Upper lobe of left lung (tissue), 6 donors: ENCODE measurements at places on chromosomes 2 and 18.
A peak's percentile ranks its signal among the peaks of the same experiment; 100 is the strongest.

DNA sequence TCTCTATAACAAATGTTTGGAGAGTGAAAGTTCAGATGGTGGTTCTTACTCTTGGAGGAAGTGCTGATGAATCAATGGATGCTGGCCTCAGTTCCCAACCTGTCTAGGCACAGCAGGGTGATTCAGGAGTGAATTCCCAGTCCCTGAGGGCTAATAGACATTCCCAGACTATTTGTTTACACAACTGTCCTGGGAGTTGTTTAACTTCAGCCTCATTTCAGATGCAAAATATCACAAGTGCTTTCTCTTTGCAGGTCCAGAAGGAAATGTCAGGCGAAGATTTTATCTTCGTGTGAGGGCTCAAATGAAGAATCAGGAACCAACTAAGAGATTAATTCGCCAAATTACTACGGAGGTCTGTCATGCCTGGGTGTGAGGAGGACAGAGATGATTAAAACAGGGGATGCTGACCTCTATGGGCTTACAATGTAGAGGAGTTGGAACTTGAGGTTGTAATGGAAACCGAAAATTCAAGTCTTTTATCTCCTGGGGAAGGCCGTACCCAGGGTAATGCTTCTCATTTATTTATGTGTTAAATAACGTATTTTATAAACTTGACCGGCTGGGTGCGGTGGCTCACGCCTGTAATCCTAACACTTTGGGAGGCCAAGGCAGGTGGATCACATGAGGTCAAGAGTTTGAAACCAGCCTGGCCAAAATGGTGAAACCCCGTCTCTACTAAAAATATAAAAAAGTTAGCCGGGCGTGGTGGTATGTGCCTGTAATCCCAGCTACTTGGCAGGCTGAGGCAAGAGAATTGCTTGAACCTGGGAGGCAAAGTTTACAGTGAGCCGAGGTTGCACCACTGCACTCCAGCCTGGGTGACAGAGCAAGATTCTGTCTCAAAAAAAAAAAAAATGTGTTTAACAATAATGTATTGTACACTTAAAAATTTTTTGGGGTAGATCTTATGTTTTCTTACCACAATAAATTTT, 38.7 kb upstream of the SLC1A4 start:
- no peak for DNase-seq

- no peak for DNase-seq
Measured at GRCh38 chr2:46495231-46496030, 16.1 kb downstream of the TMEM247 start.

- no peak for DNase-seq
Measured at GRCh38 chr2:133097666-133098065, 427.7 kb upstream of the LYPD1 start.

- DNase-seq = no peak
Measured at GRCh38 chr2:218130377-218130776, 4.5 kb downstream of the CXCR2 start.

- no peak for DNase-seq
Measured at GRCh38 chr2:134287323-134287722, 33.5 kb downstream of the MGAT5 start.

GRCh38 chr2:207625014-207625907, at the start of gene METTL21A:
Gene METTL21A, minus strand, starts transcription at chr2:207625394. Its CDS starts 1,019 bp downstream, at chr2:207624375.
- DNase-seq = peak; percentile 98

DNA sequence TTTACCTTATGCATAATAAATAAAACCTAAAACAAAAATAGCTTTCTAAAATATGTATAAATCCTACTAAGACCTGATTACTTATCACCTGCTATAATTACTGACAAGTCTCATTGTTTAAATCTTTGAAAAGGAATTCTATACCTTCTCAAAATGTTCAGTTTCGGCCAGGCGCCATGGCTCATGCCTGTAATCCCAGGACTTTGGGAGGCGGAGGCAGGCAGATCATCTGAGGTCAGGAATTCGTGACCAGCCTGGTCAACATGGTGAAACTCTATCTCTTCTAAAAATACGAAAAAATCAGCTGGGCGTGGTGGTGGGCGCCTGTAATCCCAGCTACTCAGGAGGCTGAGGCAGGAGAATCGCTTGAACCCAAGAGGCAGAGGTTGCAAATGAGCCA, 58.1 kb downstream of the RELCH start:
- DNase-seq = no peak

GRCh38 chr2:231228223-231228622, 29.8 kb downstream of the ARMC9 start:
- DNase-seq = no peak

DNA sequence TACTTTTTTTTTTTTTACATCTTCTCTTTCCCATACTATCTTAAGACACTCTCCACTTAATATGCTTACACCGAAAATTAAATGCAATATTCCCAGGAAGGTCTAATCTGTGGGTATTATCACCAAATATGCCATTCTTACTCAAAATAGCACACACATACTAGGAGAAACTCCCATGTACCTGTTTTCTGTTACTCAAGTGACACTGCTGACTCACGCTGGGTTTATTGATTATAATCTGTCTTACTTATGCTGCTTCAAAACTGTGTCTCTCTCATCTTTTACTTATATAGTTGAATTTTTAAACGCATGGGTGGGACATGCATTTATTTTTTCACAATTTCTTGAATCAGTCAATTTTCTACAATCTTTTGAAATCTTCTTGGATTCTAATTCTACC, 29.9 kb downstream of the MRPL19 start:
- no peak for DNase-seq

- DNase-seq = no peak
Measured at GRCh38 chr2:204251158-204251997, 293.9 kb upstream of the PARD3B start.

- no peak for DNase-seq
Measured at GRCh38 chr2:226829721-226830631, 5.9 kb upstream of the RHBDD1 start.

DNA sequence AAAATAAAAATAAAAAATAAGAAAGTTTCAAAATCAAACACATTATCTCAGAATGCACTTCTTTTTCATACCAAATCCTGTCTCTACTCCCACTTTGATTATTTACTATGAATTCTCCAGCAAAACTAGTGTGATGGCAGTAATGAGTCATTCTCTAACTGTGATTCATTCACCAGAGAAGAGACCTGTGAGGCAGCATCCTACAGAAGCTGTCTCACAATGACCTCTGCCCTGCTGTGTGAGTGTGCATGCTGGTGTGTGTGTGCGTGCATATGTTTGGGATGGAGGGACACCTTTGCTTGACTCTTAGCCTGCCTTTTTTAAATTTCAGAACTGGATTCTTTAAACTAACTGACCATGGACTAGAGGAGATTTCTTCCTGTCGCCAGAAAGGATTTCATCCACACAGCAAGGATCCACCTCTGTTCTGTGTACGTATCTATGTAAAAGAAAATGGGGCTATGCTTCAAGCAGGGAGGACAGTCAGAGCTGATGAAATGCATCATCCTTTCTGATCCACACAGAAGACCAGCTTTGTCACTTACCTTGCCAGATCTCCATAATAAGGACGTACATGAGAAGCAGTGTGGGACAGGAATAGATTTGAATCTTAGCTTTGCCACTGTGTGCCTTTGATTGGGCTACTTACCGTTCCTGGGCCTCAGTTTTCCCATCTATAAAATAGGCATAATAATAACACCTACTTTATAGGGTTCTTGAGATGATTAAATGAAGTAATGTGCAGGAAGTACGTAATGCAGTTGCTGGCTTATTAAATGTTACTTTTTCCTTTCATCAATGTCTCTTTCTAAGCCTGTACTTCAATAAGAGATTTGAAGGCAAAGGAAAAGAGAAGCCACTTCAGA, 31.2 kb downstream of the STAMBP start:
- DNase-seq = no peak

DNA sequence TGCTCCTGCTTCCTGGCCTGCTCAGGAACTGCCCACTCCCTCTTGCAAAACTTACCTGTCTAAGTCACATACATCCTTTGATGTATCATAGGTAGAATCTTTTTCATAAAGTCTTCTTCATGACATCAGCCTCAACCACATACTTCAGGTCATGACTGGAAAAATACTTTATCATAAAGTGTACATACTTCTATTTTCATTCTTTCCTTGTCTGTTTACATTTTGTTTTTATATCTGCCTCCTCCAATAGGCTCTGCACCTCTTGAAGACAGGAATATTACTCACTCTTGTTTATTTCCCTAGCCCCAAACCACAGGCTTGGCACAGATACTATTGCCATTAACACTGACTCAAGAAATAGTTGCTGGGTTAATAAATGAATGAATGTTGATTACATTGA, 43.6 kb upstream of the ZNF804A start:
- DNase-seq = no peak

- DNase-seq = peak; percentile 76
Measured at GRCh38 chr2:96819128-96819875, 3.2 kb downstream of the CNNM3 start.

GRCh38 chr18:56890632-56891031, 239.5 kb downstream of the WDR7 start:
- DNase-seq = no peak

GRCh38 chr18:950882-951495, 46.3 kb downstream of the ADCYAP1 start:
- DNase-seq = no peak

GRCh38 chr2:216855605-216856004, 4.3 kb downstream of the TNP1 start:
- no peak for DNase-seq
